GM04503 (cell line): ENCODE measurements at places on chromosomes 16 and 17.

GRCh38 chr16:87471278-87472141 lies 21.3 kb downstream of the ZCCHC14 start:
- no peak for DNase-seq

DNA sequence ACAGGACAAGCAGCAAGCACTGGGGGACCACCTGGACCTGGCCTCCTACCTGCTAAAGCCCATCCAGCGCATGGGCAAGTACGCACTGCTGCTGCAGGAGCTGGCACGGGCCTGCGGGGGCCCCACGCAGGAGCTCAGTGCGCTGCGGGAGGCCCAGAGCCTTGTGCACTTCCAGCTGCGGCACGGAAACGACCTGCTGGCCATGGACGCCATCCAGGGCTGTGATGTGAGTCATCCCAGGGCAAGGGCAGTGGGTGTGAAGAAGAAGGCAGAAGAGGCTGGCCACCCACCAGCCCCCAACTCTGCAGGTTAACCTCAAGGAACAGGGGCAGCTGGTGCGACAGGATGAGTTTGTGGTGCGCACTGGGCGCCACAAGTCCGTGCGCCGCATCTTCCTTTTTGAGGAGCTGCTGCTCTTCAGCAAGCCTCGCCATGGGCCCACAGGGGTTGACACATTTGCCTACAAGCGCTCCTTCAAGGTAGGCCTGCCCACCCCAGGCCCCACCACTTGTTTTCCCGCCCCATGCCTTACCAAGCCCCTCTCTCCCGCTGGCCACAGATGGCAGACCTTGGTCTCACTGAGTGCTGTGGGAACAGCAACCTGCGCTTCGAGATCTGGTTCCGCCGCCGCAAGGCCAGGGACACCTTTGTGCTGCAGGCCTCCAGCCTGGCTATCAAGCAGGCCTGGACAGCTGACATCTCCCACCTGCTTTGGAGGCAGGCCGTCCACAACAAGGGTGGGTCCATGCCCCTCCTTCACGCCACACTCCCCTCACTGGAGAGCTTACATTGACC lies 7.3 kb downstream of the PLEKHG4 start:
- no peak for DNase-seq

GRCh38 chr16:89815639-89816348 lies 653 bp downstream of the FANCA start:
- DNase-seq: no peak

DNA sequence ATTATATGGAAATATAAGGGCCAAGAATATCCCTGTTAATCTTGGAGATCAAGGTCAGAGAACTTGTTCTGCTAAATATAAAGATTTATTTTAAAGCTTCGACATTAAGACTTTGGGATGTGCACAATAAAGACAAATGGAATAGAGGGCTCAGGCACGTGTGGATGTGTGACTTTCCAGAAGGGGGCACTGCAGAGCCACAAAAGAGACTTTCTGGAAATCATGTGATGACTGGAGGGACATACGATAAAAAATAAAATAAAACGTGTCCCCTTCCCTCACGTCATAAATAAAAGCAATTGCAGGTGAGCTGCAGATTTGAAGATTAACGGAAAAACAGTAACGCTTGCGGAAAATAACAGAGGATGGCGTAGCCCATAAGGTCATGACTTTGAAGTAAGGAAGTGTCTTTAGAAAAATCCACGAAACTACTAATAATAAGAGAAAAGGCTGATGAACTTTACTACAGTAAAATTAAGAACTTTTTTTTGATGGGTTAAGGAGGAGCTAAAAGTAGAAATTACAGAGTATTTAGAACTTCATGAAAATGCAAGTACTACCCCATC lies 9.4 kb upstream of the ENGASE start:
- no peak for DNase-seq

DNA sequence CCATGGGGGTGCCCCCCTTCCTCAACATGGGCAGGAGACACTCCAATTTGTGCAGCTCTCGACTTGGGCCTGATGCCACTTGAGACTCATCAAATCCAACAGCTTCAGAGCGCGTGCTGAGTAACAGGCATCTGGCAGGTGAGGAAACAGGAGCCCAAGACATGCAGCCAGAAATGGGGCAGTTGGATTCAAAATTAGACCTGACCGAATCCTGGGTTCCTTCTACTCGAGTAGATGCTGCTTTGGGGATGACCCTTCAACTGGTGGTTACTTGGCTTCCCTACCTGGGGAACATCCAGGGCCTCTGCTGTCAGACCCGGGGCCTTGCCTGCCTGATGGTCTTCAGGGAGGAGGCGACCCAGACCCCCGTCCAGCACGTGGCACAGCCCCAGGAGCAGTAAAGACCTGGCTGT lies 488 bp upstream of the NTN3 start:
- no peak for DNase-seq
